ENCODE measurements at places on chromosomes 6 and 20.

GRCh38 chr6:106693418-106693817 is 64.0 kb downstream of the QRSL1 start:
- DNase-seq = no peak

DNA sequence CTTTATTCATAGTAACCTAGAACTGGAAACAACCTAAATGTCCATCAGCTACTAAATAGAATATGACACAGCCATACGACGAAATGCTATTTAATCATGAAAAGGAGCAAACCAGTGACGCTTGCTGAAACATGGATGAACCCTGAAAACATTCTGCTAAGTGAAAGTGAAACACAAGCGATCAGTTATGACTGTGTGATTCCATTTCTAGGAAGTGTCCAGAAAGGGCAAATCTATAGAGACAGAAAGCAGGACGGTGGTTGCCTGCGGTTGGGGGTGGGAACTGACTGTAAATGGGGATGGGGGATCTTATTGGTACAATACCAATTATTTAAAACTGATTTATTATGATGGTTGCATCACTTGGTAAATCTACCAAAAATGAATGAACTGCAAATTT is 126.8 kb downstream of the IPCEF1 start:
- no peak for DNase-seq

DNA sequence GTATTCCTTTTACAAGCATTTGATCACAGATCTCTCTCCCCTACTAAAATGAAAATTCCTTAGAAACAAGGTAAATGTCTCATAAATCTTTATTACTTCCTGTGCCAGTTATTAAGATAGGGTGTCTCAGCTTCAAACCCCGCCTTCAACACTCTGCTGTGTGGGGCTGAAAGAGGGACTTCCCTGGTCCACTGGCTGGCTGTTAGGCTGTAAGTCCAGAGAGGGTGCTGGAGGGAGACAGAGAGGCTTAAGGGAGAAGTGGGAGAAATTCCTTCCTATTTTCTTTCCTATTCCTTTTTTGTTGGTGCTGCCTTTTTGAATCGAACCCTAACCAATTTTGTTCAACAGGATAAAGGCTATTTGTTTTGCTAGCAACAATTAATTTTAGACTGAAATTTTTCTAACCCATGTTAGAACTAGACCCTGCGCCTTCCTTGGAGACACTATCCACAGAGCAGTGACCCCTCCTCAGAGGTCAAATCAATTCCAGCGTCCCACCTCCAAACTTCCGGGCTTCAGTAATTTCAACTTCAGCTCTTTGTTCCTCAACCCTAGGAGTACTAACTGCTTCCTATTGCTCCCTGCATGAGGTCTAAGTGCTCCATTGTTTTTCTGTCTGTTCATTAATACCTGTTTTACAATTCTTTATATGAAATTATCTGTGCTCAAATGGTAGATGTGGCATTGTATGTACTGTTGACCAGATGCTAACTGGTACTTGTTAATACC is 207.5 kb upstream of the OPRM1 start:
- no peak for DNase-seq

- no peak for DNase-seq
Measured at GRCh38 chr6:76518443-76518842, 446.0 kb upstream of the IMPG1 start.

DNA sequence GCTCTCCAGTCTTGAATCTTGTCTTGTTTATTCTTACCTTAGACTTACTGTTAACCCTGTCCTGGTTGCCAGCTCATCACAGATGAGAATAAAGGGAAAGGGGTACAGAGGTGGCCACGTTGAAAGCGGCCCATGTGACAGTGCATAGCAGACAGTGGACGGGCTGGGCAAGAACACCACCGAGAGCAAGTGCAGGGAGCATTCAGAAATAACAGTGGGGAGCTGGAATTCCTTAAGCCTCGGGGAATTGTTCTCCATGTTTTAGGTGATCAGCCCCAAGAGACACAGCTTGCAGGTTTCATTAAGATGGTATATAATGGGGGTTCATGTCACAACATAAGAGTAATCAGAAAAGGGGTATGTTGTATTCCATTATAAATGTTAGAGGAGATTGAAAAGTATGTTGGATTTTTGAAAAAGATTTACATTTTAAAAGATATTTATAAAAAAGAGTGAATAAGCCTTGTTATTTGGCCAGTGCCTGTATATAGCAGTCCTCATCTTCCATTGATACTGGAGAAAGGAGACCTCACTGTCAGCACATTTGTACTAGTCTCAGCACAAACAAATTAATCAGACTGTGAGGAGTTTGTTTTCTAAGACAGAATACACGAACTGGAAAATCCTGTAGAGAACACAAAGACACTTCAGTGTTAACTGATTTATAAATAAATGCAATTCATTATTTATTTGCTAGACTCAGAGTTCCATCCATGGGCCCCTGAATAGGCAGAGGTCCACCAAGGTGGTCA is 35.4 kb downstream of the VAPB start:
- DNase-seq = no peak

- no peak for DNase-seq
Measured at GRCh38 chr6:13380761-13381160, 52.4 kb upstream of the TBC1D7 start.

DNA sequence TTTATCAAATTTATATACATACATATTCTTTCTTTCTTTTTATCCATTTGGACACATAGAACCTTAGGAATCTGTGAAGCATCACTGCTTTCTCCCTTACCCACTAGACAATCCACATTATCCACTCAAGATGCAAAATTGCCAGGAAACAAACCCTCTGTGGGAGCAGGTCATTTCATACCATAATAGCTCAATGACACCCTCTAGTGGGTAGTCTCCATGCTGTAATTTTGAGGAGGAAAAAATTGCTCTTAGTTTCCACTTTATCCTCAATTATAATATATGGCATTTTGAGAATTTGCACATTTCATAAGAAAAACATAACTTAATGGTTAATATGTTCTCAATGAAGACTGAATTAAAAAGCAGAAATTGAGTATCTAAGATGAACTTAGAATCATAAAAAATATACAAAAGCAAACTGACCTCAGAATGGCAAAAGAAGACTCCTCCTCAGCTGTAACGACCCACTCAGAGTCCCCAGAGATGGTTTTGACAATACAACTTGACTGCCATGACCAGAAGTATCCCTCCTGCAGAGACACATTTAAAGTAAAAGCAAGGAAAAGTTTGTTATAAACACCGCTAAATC is 164.1 kb downstream of the FRK start:
- DNase-seq = no peak

GRCh38 chr6:116277124-116277523 is 2.6 kb downstream of the TSPYL1 start:
- DNase-seq = no peak

GRCh38 chr20:37131486-37131885 is 35.7 kb upstream of the RBL1 start:
- DNase-seq = no peak

GRCh38 chr6:132675749-132676148 is 16.8 kb upstream of the TAAR1 start:
- no peak for DNase-seq

- DNase-seq = no peak
Measured at GRCh38 chr20:60630609-60631008, 621.5 kb upstream of the CDH4 start.

DNA sequence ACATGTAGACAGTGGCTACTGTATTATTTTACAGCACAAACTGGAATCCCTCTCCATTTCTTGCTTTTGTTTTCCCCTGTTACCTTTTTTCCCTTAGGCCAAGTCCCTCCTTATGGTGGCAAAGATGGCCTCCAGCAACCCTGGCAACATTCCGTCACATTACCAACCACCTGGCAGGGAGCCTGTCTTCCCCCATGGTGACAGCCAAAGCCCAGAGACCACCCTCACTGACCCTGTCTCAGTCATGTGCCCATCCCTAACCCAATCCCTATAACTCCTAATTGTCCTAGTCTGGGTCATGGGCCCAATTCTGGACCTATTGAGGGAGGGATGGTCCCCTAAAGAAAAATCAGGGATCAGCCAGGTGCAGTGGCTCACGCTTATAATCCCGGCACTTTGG is 27.6 kb downstream of the PARD6B start:
- DNase-seq = no peak

DNA sequence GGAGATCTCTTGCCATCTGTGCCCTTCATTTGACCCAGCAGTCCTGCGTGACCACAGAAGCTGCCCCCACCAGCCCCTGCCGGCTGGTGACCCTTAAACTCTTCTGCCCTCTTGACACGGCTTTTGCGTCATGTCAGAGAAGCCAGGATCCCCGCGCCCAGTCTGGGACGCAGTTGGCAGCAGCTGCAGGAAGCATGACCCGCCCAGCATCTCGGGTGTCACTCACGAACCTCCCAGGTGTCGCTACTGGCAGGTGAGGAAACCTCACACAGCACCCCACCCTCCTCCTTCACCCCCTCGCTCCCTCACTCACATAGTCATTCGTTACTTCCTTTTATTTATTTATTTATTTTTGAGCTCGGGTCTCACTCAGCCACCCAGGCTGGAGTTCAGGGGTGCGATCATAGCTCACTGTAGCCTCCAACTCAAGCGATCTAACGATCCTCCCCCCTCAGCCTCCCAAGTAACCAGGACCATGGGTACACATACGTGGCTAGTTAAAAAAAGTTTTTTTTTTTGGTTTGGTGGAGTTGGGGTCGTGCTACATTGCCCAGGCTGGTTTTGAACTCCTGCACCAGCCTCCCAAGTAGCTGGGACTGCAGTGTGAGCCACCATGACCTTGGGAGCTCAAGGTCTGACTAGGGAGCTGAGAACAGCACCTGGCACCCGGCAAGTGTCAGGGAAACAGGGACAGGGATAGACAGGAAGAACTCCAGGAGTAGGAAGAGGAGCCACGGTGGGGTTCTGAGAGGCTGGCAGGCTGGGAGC is 14.1 kb upstream of the SPDEF start:
- DNase-seq = no peak

- DNase-seq = no peak
Measured at GRCh38 chr6:130043344-130043743, 25.0 kb downstream of the L3MBTL3 start.

DNA sequence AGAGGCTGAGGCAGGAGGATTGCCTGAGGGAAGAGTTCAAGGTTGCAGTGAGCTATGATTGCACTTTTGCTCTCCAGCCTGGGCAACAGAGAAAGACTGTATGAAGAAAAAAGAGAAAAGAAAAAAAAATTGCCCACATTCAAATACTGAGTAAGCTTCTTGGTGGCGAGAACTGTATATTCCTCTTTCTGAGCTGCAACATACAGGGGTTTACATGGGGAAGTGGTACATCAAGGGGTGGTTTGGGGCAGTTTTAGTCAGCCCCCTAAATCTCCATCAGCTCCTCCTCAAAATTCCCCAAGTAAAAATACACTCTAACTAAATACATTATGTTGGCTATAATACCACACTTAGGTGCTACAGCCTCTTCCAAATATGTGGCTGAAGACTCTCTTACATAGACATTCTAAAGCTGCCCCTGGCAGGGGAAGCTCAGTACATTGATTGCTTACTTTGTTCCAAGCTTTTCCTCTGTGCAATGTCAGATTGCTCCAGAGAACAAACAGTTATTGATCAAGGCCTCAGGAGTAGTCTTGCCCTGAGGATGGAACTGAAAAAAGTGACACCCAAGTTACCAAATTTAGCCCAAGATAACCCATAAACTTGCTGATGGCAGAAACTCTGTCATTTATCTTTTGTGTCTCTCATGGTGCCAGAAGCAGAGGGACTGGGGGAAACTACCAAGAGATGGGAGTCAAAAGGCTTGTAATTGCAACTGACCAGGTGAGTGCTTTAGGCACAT is 107.4 kb upstream of the RIPOR2 start:
- DNase-seq = no peak

GRCh38 chr6:34358389-34358905 is 34.0 kb downstream of the NUDT3 start:
- no peak for DNase-seq

DNA sequence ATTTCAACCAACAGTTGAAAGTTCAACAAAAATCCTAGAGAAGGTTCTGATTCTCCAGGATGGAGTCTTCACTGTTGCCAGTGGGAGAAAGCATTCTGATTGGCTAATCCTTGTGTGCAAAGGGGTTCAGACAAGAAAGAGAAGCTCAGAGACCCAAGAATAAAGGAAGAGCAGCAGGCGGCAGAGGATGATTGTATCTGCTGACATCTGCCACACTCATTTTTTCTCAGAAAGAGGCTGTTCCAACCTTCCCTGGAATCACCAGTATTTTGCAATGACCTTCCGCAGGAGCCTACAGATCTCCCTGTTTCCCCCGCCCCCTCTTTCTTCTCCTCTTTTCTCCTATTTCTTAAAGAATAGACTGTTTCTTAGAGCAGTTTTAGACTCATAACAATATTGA is 376.7 kb downstream of the CDH26 start:
- no peak for DNase-seq

DNA sequence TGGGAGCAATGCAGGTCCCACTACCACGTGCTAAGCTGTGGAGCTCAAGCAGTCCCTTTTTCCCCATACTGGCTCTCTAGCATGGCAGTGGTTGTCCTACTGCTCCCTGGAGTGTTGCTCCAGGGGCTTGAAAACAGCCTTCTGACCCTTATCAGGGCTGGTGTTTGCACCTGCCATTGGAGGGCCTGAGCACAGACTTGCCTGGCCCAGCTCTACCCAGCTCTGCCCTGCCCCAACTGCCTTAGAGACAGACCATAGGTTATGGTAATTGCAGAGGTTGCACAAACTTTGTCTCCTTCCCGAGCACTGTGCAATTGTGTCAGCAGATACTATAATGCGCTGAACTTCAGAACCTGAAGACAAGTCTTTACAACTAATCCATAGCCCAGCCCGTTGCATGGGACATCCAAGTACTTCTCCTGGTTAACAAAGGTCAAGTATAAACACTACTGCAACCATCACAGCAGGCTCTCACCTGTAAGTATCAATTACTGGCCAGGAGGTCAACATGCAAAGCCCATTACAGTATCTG is 58.7 kb downstream of the PDSS2 start:
- DNase-seq = no peak

- no peak for DNase-seq
Measured at GRCh38 chr20:17501701-17502100, 29.5 kb downstream of the BFSP1 start.

DNA sequence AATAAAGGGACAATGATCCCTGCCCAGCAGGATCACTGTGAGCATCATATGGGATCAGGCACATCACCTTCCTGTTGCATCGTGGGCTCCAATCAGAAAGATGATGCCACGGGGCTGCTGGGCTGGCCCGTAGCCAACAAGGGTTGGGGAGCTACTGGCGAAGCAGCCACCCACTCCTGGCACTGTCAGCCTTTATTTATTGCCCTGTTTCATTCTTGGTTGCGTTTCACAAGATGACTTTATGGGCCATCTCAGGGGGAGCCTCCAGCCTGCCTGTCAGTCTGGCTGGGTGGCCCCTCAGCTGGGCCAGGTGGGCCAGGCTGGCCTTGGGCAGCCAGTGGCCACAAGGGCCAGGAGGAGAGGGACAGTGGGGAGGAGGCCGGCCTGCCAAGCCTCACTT is 17.3 kb downstream of the VSTM2L start:
- no peak for DNase-seq

DNA sequence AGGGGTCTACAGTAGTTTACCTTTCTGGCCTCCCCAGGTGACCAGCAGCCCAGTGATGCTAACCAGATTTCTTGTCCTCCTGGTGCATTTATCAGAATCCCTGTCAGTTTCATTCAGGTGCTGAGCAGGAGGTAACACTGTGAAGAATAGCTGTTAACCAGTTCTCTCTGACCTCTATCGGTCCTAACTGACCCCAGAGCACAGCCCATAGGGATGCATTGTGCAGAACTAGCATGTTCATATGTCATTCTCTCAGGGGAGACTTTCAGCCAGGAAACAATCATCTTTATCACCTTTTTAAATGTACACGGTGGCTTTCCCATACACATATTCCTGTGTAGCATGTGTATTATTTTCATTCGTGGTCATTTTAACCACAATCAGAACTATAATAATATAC is 49.9 kb downstream of the CNR1 start:
- DNase-seq = no peak

- no peak for DNase-seq
Measured at GRCh38 chr6:14454473-14454775, 336.9 kb downstream of the CD83 start.

All from GM12892 (cell line).